Stimulated activated CD8-positive, alpha-beta memory T cell treated with anti-CD3 and anti-CD28 coated beads, Interleukin-7, amount 100 ng/mL, for 48 hours (primary cell): ENCODE measurements at places on chromosomes 5 and 9.

DNA sequence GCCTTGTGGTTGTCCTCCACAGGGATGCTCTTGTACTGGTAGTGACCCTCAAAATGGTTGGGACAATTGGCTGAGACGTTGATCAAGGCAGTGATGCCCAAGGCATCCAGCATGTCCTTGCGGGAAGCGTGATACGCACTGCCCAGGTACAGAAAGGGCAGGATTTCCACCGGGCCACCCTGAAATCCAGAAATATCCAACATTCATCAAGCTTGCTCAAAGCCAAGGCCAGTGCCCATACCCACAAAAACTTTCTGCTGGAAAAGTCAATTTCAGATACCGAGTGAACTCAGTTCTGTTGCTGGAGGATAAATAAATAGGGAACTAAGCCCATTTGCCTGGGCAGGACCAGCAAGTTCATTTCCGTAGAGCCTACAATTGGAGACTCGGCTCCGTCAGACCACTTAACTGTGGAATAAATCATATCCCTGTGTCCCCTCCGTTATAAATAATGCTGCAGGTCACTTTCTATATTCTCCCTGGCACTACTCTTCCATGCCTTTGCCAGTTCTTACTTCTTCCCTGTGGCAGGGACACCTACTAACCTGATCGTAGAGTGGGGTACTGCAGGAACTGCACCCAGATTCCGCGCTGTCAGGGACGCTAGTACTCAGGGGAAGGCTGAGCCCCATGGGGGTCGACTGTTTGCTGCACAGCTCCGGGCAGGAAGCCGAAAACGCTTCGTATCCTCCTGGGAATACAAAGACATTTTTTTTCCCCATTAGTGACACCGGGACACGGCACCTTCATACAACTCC is 1.2 kb downstream of the DUSP1 start:
- DNase-seq: no peak

- DNase-seq: no peak
Measured at GRCh38 chr9:128253991-128254346, 21.8 kb downstream of the GOLGA2 start.

DNA sequence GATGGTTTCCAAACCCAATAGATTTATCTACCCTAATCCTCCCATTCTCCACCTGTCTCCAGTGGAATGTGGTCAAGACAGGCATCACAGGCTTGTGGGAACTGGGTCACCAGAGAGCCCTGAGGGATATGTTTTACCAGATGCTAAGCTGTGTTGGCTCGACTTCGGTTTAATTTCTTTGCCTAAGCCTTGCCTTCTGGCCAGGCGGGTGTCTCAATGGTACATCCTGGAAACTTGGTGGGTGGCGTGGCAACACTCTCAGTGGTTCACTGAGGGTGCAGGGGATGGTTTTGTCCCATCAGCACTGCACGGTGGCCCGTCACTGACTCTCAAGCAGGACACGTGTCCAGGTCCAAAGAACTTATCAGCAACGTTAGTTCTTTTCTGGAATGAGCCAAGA is 192.2 kb downstream of the TENT4A start:
- DNase-seq: no peak

GRCh38 chr5:109143031-109143430 is 266.7 kb downstream of the PJA2 start:
- DNase-seq: no peak

DNA sequence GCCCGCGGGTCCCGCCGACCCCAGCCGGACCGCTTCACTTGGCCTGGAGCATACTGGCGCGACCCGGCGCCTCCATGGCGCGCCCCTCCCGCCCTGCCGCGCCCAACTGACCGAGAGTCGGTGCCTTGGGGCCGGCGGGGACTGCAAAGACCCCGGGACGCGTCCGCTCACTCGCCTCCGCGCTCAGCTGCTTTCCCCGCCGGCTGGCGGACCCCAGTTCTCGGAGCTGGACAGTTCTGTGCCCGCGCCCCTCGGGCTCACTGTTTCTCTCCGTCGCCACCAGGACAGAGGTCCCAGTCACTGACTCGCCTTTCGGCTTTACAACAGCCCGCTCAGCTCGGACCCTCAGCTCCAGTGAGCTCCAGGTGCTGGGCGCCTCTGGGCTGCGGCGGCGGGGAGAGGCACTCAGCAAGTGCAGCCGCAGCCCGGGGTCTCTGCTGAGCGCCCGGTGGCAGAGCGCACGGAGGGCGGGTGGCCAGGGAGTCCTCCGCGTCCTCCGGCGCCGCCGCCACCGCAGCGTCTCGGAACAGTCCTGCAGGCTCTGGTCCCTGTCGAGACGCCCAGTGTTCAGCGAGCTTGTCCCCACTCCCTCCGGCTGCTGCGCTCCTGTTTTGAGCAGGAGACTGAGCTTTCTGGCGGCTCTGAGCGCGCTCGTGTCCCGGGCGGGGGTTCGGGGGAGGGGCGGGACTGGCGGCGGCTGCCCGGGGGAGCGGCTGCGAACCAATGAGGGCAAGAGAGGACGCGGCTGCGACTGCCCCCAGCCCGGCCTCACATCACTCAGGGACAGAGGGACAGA is at the start of gene SMIM32:
Gene SMIM32 (minus strand): TSS at position 637 of the 796 bp plus-strand sequence. CDS start 638 bp downstream, outside the sequence.
- DNase-seq: no peak

DNA sequence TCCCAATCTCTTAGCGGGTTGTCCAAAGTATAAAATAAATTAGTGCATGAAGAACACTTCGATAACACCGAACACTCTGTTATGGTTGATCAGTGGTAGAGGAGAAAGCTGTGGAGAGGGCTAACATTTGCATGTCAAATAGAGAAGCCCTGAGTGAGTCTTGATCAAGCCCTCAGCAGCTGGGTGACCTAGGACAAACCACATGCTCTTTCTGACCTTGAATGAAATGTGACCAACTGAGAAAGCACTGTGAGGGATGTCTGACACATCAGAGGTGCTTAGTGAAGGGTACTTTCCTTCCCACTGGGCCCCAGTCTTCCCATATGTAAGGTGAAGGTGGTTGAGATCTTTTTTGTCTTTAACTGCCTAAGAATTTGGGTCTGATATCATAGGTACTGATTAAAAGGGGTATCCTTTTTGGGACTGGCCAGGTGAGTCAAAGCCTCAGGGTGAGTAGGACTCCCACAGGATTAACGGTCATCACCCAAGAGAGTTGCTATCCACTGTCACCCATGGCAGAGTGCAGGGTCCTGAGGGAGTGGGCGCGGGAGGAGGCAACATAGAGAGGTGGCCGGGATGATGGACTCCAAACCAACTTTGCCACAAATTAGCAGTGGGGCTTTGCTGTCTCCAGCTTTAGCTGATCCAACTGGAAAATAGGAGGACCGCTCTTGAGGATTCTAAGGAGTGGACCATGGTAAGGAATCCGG is 53.5 kb downstream of the KIF4B start:
- no peak for DNase-seq

DNA sequence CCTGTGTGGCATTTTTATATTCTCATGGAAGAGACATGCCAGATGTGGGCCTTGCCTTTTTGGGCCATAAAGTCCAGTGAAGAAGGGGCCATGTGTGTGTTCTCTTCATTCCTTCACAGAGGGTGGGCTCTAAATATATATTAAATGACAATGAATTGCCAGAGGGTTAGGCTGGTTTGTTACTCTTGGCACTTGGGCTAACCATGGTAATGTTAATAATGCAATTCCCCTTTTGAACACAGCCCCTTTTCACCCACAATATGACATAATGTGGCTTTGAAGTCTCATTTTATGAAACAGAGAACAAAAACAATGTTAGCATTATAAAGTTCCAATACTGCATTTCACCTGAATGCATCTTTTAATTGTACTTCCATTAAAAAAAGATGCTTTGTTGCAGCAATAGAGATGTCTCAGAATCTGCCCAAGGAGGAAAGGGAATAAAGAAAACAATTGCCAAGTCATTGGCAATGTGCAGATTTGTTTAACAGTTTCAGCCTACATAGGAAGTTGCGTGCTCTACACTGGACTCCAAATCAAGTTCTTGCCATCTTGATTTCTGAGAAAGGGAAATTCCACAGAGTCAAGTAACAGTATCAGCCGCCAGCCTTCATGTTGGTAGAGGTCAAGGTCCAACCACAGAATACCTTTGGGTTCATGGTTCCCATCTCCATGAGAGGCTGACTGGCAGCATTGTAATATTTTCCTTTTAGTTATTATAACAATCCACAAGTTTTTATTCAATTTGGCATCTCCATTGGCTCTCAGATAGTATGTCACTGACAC is 141.9 kb downstream of the SLC12A2 start:
- DNase-seq: no peak

- peak; percentile 29 for DNase-seq
Measured at GRCh38 chr9:79570448-79571308, 1.1 kb upstream of the TLE4 start.
